ENCODE measurements at places on chromosomes 12 and 14.

- H3K27me3 ChIP-seq = peaks cover 5% of the 10 kb centered on the region
- no peak for DNase-seq
- H3K4me1 ChIP-seq = peaks cover 32% of the 10 kb centered on the region
- H3K36me3 ChIP-seq = no peaks in the 10 kb centered on the region
- H3K4me3 ChIP-seq = peak overlapping the region; percentile 87
Measured at GRCh38 chr14:67242168-67242420, 859 bp downstream of the PALS1 start.

DNA sequence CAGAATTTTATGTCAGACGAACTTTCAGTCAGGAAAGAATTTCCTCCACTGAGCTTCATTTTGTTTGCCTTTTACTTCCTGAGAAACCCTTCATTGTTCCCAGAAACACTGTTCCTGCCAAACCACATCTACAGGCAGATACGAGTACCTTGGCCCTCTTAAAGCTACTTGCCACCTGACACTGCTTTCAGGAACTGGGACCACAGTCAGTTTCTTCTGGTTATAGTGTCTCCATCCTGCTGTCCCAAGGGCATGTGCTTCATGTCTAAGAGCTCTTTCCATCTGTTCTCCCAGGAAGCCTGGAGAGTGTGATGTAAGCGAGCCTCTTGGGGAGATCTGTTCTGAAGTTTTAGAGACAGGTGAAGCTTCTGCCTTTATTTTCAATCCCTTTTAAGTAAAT, 161.7 kb upstream of the PLEKHA5 start:
- no peak overlapping the region for H3K27ac ChIP-seq
- no peak overlapping the region for H3K4me3 ChIP-seq
- no peaks in the 10 kb centered on the region for H3K36me3 ChIP-seq
- DNase-seq = no peak
- H3K27me3 ChIP-seq = peaks cover 3% of the 10 kb centered on the region

GRCh38 chr12:65923228-65923627, 98.9 kb downstream of the HMGA2 start:
- no peaks in the 10 kb centered on the region for H3K36me3 ChIP-seq
- no peak overlapping the region for H3K27ac ChIP-seq
- no peak overlapping the region for H3K4me3 ChIP-seq
- peaks cover 7% of the 10 kb centered on the region for H3K4me1 ChIP-seq
- no peak for DNase-seq

DNA sequence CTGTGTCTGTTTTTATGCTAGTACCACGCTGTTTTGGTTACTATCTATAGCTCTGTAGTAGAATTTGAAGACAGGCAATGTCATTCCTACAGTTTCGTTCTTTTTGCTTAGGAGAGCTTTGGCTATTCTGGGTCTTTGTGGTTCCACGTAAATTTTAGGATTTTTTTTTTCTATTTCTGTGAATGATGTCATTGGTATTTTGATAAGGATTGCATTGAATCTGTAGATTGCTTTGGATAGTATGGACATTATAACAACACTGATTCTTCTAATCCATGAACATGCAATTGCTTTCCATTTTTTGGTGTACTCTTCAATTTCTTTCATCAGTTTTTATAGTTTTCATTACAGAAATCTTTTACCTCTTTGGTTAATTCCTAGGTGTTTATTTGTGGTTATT, 345.2 kb downstream of the TMEM121 start:
- no peaks in the 10 kb centered on the region for H3K36me3 ChIP-seq
- DNase-seq = no peak
- no peak overlapping the region for H3K27ac ChIP-seq
- H3K27me3 ChIP-seq = peaks cover 4% of the 10 kb centered on the region
- no peak overlapping the region for H3K4me3 ChIP-seq
- H3K4me1 ChIP-seq = no peaks in the 10 kb centered on the region

- peaks cover 9% of the 10 kb centered on the region for H3K4me1 ChIP-seq
- H3K36me3 ChIP-seq = no peaks in the 10 kb centered on the region
- H3K27ac ChIP-seq = no peak overlapping the region
- DNase-seq = no peak
- no peak overlapping the region for H3K4me3 ChIP-seq
- peaks cover 76% of the 10 kb centered on the region for H3K27me3 ChIP-seq
Measured at GRCh38 chr12:57614178-57614947, 3.1 kb downstream of the ARHGEF25 start.

All from activated T-cell treated with anti-CD3 and anti-CD28 coated beads, Interleukin-2, amount 50 U/mL, for 24 hours (primary cell).